Stimulated activated CD4-positive, alpha-beta T cell treated with anti-CD3 and anti-CD28 coated beads, TNF-alpha, amount 100 ng/mL, for 1 hour (primary cell): ENCODE measurements at places on chromosomes 2 and 18.

- DNase-seq, result peak; percentile 64
Observed at GRCh38 chr2:42493468-42494354, at the start of gene KCNG3. Gene KCNG3 (minus strand): TSS chr2:42493982. CDS start chr2:42493501, 481 bp downstream.

- DNase-seq, result no peak
Observed at GRCh38 chr2:145256551-145256950, 736.6 kb upstream of the ZEB2 start.

- no peak for DNase-seq
Observed at GRCh38 chr2:38167968-38168350, 92.0 kb upstream of the CYP1B1 start.

DNA sequence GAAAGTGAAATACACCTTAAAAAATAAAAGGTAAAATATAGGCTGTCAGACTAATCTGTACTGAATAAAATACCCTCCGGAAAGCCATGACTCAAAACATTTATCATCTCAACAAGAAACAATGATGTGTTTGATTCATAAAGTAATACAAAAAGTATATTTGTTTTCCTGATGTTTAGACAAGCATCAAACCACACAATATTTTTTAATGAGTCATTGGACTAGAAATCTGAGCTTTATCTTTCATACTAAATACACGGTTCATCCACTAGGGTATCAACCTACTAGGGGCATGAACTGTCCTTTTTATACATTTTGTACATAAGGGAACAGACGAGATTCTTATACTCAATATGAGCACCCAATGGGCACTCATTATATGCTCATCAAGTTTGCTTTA is 31.3 kb downstream of the CD226 start:
- DNase-seq, result no peak

GRCh38 chr2:171146633-171147032 is 14.1 kb downstream of the TLK1 start:
- no peak for DNase-seq

DNA sequence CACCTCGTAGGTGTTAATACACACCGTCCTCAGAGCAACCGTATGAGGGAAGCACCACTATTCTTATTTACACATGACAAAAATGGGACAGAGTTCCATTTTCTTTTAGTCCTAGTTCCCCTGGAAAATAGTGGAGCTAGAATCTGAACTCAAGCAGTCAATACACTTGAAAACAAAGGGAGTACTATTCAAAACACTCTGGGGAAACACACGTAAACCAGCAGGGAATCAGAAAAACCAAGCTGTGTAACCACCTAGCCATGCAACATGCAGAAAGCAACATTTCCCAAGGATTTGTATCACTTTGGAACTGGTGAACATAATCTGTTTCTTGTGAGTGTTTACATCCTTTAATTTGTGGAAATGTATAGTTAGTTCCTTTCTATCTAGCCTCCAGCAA is 208.2 kb downstream of the UBE2E3 start:
- DNase-seq, result no peak

DNA sequence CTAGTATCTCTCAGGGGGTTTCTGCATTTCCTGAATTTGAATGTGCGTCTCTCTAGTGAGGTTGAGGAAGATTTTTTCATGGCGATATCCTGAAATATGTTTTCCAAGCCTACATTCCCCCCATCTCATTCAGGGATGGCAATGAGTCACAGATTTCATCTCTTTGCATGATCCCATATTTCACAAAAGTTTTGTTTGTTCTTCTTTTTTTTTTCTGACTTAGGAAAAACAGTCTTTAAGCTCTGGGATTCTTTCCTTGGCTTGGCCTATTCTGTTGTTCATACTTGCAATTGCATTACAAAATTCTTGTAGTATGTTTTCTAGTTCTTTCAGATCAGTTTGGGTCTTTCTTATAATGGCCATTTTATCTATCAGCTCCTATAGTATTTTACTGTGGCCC is 136.5 kb downstream of the DSEL start:
- DNase-seq, result no peak

DNA sequence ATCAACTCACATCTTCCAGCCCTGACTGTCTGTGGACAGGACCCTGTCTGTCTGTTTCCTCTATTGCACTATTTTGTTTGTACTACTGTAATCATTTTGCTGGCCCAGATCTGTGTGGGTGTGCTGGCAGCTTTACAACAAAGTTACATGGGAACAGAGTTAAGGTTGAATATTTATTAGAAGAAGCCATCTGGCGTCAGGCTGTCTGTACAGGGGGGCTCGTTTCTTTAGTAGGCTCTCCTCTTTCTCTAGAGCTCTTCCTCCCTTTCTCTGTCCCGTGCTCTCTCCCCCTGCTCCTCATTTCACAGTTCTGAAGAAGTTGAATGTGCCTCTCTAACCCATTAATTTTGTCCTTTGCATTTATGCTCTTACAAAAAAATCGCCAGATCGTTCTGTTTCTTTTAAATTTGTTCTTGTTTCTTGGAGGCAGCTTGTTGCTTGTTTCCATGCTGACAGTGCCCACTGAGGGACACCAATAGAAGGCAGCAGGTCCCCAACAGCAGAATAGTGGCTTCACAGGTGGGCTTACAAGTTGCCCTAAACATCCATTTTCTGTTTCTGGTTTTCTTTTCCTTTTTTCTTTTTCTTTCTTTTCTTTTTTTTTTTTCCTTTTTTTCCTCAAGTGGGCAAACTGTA is 315.2 kb upstream of the ZEB2 start:
- DNase-seq, result no peak

- DNase-seq, result no peak
Observed at GRCh38 chr2:238777369-238778067, 70.4 kb upstream of the TWIST2 start.

- DNase-seq, result no peak
Observed at GRCh38 chr18:74544898-74545297, 10.6 kb downstream of the CNDP1 start.

- no peak for DNase-seq
Observed at GRCh38 chr2:136132825-136133155, 14.8 kb upstream of the CXCR4 start.

DNA sequence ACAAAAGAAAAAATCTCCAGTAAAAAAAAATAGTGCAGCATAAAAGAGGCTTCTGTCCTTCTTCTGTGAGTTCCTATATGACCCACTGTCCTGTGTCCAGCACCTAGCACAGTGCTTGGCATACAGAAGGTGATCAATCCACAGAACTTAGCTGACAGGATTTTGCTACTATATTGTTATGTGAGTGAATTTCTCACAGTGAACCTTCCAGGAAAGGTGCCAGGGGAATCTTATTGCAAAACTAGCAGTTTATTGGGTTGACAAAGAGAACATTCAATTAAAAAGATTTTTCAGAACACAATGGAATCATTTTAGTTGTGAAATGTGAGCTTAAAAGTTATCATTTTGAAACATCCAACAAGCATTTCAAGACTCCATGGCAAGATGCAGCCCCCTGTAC is 12.4 kb upstream of the TRIB2 start:
- no peak for DNase-seq

DNA sequence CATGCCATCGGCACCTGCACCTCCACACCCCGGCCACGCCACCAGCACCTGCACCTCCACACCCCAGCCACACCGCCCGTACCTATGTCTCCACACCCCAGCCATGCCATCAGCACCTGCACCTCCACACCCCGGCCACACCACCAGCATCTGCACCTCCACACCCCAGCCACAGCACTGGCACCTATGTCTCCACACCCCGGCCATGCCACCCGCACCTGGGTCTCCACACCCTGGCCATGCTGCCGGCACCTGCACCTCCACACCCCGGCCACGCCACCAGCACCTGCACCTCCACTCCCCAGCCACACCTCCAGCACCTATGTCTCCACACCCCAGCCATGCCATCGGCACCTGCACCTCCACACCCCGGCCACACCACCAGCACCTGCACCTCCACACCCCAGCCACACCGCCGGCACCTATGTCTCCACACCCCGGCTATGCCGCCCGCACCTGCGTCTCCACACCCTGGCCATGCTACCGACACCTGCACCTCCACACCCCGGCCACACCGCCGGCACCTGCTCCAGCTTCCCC is 390.3 kb upstream of the MYT1L start:
- DNase-seq, result no peak

DNA sequence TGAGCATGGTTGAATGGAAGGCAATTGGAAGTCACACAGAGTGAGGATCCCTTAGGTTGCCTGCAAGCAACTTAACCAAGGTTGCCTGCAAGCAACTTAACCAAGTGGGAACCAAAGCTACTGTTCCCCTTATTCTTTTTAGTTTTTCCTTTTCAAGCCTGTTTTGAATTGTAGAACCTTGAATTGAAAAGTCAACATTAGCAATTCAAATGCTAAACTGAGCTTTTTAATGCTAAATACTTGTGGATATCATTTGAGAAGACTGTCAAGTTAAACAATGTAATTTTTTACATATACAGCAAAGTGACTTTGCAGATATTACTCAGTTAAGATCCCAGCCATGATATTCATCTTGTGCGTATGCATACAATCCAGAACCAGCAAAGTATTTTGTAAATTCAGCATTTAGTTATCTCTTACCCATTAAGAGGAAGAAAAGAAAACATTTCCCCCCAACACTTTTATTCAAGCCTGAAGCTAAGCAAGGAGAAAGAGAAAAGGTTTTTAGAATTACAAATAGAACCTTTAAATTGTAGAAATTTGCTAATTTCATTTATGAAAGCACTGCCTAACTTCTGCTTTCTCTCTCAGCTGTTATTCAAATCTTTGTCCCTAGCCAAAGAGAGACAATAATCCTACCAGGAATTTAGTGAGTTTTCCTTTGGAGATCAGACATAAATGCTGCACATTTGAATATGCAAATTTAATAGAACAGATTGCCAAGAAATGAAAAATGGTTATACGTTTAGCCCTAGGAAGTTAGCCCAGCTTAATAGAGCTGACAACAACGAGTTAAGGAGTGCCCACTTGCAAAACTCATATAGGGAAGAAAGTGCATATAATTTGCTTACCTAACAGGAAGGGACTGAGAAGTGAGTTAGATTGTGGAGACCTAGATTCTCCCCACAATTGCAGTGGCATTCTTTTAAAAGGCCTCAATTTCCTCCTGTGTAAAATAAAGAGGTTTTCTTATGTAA is 643.2 kb upstream of the PIK3C3 start:
- no peak for DNase-seq

DNA sequence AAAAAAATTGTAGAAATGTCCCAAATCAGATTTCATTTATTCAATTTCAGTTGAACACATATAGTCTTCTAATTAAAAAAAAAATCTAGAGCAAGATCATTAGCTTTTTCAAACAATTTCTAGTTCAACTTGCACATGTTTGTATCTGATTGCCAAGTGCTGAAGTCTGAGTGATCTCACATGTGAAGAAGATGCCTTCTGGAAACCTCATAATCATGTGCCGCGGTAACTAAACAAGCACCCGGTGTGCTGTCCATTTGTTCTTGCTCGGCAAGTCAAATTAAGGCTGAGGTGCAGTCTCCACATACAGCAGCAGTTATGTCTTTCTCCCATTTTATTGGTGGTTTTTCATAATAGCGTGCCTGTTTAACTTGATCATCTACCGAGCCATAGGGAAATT is 18.7 kb downstream of the CABLES1 start:
- no peak for DNase-seq

- DNase-seq, result no peak
Observed at GRCh38 chr2:216714376-216714775, 19.0 kb upstream of the IGFBP5 start.

GRCh38 chr18:77084688-77085035 is 47.9 kb downstream of the MBP start:
- DNase-seq, result no peak

DNA sequence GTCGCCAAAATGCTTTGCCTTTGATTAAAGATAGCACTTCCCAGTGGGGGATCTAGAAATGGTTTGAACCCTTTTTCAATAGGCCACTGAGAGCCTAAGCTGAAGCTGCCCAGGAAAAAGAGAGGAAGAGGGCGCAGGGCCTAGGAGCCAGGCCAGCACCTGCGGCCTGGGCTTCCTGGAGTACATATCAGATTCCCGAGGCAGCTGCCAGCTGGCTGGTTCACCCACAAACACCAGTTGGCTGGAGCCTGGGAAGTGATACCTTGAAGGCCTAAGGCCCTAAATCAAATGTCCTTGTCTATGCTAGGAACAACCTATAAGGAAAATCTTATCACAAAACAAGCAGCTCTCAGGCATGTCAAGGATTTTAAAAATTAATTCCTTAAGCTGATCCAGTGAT is 37.1 kb downstream of the ANKRD44 start:
- DNase-seq, result no peak

GRCh38 chr18:75231053-75231406 is 20.4 kb downstream of the TSHZ1 start:
- DNase-seq, result no peak

DNA sequence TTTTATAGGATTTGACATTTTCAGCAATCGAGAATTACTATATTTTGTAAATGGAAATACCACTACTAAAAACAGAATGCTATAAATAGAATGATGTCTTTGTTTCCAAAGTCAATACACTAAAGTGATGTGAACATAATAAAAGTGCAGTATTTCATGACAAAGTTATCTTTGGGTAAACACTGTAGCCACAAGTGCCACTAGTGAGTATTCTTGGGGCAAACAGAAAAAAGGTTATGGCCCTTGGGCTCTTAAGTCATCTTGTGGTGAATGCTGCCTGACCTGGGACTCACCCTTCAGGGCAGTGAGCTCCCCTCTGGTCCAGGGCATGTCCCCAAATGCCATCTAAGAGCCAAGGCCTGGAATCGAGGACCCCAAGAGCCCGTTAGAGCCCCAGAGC is 99.2 kb upstream of the KYNU start:
- DNase-seq, result no peak

GRCh38 chr2:200702646-200703118 is 109.0 kb upstream of the BZW1 start:
- DNase-seq, result no peak

DNA sequence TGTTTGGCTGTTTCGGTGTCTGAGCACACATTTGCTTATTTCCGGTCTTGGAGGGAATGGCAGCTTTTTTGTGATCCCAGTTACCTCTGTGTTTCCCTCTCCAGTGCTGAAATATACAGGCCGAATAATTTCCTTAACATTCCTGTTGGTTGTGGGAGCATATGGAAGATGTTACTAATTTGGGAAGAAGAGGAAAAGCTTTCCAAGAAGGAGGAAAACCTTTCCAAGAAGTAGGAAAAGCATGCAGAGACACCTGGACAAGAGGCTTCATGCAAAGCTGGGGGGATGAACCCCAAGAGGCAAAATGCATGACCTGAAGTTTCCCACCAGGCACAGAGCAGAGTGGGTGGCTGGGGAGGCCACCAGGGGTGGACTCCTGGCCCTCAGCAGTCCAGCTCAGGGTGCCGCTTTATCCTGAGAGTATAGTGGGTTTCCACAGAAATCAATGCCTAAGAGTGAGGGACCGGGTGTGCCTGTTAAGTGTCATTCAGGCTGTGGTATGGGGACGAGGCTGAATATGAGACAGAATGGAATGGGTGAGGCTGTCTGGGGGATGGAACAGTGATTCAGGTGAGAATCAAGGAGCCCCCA is 25.5 kb upstream of the GNAL start:
- DNase-seq, result no peak

DNA sequence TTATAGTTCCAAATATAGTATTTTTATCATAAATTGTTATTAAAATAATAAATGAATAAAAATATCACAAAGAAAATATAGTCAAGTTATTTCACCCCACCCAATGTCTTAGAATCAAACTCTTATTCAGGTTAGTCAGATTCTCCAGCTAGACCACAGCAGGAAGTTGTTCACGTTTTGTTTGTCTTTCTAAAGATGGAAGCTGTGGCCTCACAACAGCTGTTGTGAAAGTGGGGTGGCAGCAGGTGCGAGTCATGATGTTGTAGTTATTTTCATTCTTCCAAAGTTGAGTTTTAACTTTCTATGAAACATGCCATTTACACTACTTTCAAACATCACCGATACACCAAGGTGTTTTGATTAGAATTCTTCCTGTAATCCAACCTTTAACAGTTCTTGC is 272.9 kb downstream of the SLC8A1 start:
- DNase-seq, result no peak

- DNase-seq, result no peak
Observed at GRCh38 chr2:42199002-42199401, 29.8 kb downstream of the EML4 start.
